ENCODE measurements at places on chromosomes 5 and 9. TPM values are rescaled to one million over a fixed set of nuclear protein-coding genes. Genes with fewer than 3 reads are reported as not detected.

The KCNT1 gene
- total RNA-seq: 0.17 TPM

The ORM2 gene
- total RNA-seq: not detected

The LAMC3 gene
- total RNA-seq: not detected

The ARSK gene
- total RNA-seq: 7.1 TPM
